ENCODE measurements at places on chromosomes 16 and 17. TPM values are rescaled to one million over a fixed set of nuclear protein-coding genes. Genes with fewer than 3 reads are reported as not detected.

The KRTAP1-3 gene
- not detected for polyA plus RNA-seq

The HSD17B2 gene
- polyA plus RNA-seq, result 16.8 TPM

The ANKRD40CL gene
- polyA plus RNA-seq, result not detected

The MYADML2 gene
- not detected for polyA plus RNA-seq

The SDK2 gene
- polyA plus RNA-seq, result 0.22 TPM

The NEUROD2 gene
- 0.01 TPM for polyA plus RNA-seq

The PYY gene
- not detected for polyA plus RNA-seq

The DOC2A gene
- polyA plus RNA-seq, result 0.25 TPM

The CFAP97D1 gene
- polyA plus RNA-seq, result not detected

The TBC1D26 gene
- not detected for polyA plus RNA-seq

The CD19 gene
- polyA plus RNA-seq, result 0.52 TPM

The SHBG gene
- polyA plus RNA-seq, result 0.67 TPM

The CTRB1 gene
- polyA plus RNA-seq, result 9.4 TPM
